ENCODE measurements at places on chromosomes 7 and 10.

DNA sequence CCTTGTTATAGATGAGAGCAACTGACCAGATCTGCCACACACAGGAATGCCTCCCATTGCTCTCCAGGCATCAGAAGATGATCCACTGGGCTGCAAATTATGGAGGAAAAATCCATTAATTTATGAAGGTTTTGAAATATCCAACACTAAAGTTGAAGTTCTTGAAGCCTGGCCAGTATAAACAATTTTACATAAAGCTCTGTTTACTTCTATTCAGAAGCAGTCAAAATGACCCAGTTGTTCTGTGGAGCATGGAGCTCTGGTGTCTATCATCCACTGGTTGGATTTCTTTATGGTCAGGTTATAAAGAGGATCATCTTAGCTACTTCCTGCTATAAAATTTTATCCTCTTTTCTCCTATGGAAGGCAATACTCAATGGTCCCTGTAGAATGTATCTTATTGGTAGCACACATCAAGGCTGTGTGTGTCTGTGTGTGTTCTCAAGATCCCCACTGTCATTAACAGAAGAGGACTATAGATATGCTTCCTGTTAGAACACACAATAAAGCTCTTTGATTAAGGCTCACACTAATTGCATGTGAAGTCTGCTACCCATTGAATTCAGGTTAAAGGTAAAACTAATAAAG lies 747.4 kb downstream of the SUGCT start:
- peak; percentile 55 for DNase-seq

DNA sequence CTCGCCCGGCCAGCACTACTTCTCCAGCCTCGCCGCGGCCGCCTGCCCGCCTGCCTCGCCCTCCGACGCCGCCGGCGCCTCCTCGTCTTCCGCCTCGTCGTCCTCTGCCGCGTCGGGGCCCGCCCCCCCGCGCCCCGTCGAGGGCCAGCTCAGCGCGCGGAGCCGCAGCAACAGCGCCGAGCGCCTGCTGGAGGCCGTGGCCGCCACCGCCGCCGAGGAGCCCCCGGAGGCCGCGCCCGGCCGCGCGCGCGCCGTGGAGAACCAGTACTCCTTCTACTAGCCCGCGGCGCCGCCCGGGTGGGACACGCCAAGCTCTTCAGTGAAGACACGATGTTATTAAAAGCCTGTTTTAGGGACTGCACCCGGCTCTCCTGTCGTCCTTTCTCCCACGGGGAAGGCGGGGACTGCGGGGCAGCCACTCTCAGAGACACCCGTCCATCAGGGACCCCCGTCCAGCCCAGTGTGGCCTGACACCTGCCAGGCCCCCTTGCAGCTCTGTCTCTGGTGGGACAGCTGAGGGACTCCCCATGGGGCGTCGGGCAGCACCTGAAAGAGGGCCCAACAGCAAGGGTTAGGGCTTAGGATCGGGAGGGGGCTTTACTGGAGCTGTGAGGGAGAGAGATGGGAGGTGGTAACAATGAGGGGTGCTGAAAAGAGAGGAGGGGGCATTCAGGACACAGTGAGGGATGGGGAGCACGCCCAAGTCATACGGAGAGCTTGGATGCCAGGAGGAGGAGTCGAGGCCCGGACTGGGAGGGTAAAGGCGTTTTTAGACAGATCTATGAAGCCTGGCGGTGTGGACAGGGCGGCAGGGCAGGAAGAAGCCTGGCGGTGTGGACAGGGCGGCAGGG lies 34.7 kb downstream of the SPDYE6 start:
- DNase-seq, result peak; percentile 56

- no peak for DNase-seq
These were observed 39.9 kb downstream of the ADCYAP1R1 start for GRCh38 chr7:31091924-31092434.

DNA sequence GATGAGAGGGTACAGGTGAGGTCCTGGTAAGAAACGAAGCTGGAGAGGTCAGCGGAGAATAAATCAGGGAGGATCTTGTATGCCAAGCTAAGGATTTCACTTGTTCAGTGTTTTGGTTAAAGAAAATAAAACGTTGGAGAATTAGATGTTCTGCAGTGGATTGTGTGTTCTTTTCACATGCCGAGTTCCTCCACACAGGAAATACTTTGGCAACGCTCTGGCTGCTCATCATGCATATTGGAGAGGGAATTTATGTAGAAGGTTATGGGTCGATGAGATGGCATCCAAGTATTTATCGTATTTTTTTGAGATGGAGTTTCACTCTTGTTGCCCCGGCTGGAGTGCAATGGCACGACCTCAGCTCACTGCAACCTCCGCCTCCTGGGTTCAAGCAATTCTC lies 11.0 kb downstream of the RPS24 start:
- no peak for DNase-seq

- no peak for DNase-seq
These were observed 197.6 kb downstream of the TMEM178B start for GRCh38 chr7:141271451-141271850.

DNA sequence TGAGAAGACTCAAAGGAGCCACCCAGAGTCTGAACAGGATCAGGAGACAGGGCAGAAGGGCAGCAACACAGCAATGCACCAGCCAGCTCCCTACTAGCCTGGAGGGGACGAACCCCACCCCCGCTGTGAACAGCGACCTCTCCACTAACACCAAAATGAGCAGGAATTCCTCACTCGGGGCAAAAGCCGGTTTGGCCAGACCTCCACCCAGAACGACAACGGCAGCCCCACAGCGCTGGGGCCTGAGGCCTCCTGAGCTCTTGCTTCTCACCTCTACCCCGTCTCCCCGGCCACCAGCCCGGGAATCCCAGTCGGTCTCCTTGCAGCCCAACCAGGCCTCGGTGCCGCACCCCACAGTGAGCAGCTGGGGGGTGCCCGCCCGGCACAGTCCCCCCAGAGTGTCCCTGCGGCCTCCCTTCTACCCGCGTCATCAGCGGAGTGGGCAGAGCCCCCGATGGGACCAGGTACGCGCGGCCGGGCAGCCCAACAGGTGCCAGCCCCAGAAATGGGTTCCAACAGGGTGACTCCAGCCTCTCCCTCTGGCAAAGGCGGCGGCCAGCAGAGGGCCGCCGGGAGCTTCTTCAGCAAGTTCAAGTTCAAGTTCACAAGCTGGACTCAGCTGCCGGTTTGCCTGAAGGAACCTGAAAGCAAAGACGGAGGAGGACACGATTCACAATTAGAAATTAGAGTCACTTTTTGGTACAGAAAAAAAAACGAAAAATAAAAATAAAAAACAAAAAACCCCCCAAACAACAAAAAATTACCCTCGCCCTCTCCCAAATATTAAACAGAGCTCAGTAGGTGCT lies 129.0 kb downstream of the MARCHF5 start:
- peak; percentile 54 for DNase-seq

GRCh38 chr10:131650771-131651673 lies 249.8 kb upstream of the PPP2R2D start:
- no peak for DNase-seq

GRCh38 chr7:18659746-18660145 lies 164.2 kb downstream of the HDAC9 start:
- DNase-seq, result no peak

DNA sequence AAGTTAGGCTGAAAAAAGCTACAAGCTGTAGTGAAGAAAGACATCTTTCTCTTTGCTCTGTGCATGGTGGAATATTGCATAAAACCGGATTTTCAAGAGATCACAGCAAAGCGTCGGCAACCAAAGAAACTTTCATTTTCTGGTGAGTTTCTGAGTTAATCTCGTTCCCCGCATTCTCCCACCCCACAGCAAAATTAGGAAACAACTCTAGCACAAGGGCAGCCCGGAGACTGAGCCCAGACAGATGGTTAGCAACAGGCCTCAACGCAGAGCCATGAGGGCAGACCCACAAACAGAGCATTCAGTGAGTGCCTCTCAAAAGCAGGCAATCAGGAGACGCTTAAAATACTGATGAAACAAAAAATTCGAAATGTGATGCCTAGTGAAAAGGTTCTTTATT lies 396.1 kb upstream of the KLF6 start:
- DNase-seq, result no peak

DNA sequence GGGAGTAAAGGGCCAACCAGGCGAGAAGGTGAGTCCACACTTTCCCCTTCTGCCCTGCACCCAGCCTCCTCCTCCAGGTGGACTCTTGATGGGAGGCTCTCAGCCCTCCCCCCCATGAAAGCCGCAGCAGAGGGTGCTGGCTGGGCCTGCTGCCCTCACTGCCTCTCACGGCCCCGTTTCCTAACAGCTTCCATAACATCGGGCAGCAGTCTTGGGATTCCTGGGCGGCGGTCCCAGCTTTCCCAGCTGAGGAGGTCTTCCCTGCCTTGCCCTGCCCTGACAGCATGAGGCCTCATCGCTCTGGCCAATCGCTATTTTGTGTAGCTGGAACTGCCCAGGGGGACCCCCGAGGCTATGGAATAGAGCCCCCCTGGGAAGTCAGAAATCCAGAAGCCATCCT lies 76.3 kb downstream of the COL13A1 start:
- DNase-seq, result peak; percentile 53

GRCh38 chr7:28759475-28759971 lies 198.6 kb downstream of the TRIL start:
- no peak for DNase-seq

GRCh38 chr7:152176797-152177196 lies 151.3 kb downstream of the GALNT11 start:
- no peak for DNase-seq

DNA sequence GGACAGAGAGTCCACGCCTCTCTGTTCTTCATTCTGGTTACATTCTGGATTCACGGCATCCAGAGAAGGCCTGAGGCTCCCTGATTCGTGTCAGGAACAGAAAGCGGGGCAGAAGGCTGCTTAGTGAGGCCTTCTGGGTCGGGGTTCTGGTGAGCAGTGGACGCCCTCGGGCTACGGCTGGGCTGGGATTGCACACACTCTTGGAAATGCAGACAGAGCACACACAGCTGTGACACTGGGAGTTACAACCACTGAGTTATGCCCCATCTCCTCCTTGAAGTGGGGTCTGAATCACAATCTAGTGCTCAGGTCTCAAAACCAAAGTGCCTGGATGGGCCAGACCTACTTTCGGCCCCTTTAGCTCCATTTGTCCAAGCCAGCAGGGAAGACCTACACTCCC lies 156.9 kb upstream of the GDF10 start:
- DNase-seq, result no peak

DNA sequence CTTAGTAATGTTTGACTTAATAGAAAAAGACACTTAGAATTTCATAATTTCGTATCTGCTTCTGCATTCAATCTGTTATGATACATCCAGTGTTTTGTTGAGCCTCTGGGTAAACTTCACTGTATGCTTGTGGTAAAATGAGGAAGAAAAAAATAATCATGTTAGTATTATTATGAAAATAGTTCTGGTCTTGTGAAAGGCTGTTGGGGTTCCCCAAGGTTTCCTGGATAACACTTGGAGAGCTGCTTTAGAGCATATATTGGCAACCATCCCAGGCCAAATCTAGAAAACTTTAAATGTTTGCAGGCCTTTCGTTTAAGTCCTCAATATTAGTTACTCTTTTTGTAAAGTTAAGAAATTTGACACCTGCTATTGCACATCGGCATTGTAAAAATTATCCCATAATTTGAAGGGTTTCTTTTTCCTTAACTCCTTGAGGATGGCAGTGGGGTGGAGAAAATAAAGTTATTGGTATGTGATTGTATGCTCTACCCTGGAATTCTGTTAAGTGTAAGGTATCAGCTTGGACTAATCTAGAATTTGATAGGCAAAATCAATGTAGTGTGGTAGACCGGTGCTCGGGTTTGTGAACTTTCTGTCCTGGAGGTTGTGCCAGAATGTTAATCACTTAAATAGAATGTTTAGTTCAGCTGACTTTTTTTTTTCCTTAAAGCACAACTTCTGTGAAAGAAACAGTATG lies 54.5 kb downstream of the WAC start:
- DNase-seq, result no peak

DNA sequence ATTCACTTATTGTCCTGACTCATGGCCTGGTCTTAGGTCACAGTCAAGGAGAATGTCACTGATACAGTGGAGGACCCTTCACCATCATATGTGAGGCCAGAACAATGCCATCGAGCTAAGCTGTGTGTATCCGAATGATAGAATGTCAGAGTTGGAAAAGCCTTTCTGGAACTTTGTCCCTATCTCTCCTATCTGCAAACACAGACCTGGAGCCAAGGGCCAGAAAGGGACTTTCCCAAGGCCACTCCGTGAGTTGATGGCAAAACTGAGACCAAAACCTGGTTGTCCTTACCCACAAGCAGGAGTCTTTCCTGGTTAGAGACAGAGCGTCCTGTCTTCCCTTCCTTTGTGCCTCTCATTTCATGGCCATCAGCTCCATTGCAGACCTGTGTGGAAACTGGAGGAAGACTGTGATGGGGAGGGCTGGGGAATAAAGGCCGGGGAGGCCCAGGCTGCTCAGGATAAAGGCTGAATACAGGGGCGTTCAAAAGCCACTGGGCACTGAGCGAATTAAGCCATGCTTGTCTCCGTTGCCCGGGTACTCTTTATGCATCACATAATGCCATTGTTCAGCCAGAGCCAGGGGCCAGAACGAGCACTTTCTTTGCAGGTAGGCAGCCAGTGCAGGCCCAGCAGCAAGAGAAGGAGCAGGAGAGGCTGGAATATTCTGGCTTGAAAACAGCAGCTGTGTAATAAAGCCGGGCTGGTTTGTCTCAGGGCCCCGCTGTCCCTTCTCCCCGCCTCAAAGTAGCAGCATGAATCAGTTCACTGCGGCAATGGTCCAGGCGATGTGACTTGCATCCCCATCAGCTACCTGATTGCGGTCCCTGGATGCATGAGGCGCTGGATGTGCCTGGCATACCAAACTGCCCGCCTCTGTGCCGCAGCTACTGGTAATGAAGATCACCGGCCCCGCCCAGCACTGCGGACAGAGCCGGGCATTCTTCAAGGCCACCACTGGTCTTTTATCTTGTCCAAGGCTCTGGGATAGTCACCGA lies 143.0 kb downstream of the RPS24 start:
- DNase-seq, result no peak

DNA sequence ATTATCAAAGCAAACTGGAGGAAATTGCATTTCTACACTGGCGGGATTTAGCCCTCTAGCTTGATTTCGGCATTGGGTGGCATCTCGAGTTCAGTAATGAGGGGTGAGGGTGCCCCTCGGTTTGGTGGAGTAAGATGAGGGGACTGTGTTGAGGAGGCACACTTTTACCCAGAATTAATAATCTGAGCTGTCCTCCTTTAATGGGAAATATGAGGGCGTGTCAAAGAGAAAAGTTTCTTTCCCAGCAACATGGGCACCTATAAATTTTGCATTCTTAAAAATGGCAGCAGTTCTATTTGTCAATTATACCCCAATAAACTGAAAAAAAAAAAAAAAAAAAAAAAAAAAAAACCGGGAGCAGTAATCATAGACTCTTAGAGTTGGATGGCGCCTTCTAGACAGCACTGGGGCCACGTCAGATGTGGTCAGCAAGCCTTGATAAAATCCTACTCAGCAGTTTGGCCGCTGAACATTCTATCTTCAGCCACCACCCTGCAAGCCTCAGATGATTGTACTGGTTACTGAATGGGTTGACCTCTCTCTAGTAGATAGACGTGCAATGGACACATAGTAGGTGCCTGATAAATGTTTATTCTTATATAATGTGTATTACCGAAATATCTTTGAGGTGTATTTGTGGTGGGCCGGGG lies 931 bp downstream of the PAPSS2 start:
- DNase-seq, result no peak
